PC-3 (cell line): ENCODE measurements at places on chromosomes 5 and 9.

GRCh38 chr5:66829358-66829674, 233.1 kb downstream of the MAST4 start:
- H3K4me1 ChIP-seq, result peaks cover 7% of the 10 kb centered on the region; the same call in 1 of the 2 replicates
- H3K36me3 ChIP-seq, result no peaks in the 10 kb centered on the region
- peak overlapping the region; percentile 65 for H3K4me3 ChIP-seq
- no peaks in the 10 kb centered on the region for H3K27me3 ChIP-seq
- no peak overlapping the region for H3K27ac ChIP-seq

- H3K27ac ChIP-seq, result no peak overlapping the region
- H3K4me3 ChIP-seq, result no peak overlapping the region
- no peaks in the 10 kb centered on the region for H3K36me3 ChIP-seq
- H3K4me1 ChIP-seq, result no peaks in the 10 kb centered on the region
- H3K27me3 ChIP-seq, result peaks cover 76% of the 10 kb centered on the region
Observed at GRCh38 chr5:2166306-2166978, 283.7 kb upstream of the IRX4 start.

DNA sequence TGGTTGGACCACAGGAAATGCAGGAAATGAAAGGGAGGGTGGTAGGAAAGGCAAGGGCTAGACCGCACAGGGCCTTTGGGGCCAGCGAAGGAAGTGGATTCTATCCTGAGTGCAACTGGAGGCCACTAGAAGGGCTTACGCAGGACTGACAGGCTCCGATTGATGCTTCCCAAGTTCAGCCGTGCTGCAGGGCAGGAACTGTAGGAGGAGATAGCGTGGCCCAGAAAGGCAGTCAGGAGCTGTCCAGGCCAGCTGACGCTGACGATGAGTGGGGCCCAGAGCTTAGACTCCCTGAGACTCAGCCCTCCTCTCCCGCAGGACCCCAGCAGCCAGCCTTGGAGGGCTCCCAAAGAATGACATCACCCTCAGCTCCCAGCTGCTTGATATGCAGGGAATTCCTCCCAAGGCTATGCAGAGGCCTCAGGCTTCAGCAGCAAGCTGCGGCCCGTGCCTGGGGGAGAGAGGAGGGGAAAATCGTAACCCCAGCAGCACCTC, 48.8 kb downstream of the KCNIP1 start:
- H3K4me3 ChIP-seq, result no peak overlapping the region
- DNase-seq, result no peak

DNA sequence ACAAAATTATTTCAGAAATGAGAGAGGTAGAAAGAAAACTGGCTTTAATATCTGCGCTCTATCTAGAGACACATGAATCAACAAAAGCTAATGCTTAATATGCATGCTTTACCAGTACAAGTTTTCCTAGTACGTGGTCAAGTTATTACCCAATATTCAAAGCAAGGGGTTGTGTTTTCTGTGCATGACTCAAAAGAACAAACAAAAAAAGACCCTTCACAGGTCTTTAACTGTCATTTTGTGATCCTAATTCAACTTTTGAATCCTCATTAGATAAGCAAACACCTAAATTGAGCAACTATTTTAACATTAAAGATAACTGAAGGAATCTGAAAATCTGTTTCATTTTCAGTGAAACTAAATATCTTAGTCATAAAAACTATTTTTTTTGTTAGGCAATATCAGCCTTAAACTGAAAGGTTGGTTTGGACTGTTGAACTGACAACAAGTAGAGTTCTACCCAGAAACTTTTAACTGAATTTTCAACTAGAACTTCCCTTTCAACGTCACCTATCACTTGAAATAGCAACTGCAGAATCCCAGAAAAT, 12.5 kb downstream of the ST8SIA4 start:
- peak; percentile 61 for DNase-seq
- peak overlapping the region; percentile 56 for H3K4me3 ChIP-seq
- H3K27me3 ChIP-seq, result no peaks in the 10 kb centered on the region
- H3K4me1 ChIP-seq, result peaks cover 10% of the 10 kb centered on the region; the same call in 1 of the 2 replicates
- H3K27ac ChIP-seq, result 0 out of 2 replicates have a peak overlapping the region, but pooled peaks have one; percentile 1

DNA sequence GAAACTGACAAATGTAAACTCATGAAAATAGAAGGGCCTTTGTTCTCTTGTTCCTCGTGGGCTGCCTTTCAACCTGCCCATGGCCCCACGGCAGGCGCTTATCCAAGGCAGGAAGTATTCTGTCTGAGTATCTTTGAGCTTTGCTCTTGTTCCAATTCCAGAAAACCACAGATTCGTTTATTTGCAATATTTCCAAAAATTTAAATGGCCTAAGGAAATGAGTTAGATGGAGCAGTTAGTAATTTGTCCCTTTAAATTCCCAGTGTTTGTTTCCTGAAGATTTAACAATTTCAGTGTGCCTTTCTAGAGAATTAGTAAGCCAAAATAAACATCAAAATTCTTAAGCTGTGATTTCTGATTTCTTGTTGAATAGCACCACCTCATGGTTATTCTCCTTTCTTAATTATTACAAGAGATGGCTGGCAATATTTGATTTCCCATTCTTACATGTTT, 299.4 kb upstream of the RASA1 start:
- peaks cover 17% of the 10 kb centered on the region for H3K4me1 ChIP-seq
- DNase-seq, result peak; percentile 94
- H3K27me3 ChIP-seq, result no peaks in the 10 kb centered on the region
- peak overlapping the region; percentile 58 for H3K27ac ChIP-seq
